T-helper 1 cell (primary cell): ENCODE measurements at places on chromosomes 3 and 15.

- DNase-seq: no peak
Measured at GRCh38 chr3:193742628-193743027, 149.6 kb downstream of the OPA1 start.

DNA sequence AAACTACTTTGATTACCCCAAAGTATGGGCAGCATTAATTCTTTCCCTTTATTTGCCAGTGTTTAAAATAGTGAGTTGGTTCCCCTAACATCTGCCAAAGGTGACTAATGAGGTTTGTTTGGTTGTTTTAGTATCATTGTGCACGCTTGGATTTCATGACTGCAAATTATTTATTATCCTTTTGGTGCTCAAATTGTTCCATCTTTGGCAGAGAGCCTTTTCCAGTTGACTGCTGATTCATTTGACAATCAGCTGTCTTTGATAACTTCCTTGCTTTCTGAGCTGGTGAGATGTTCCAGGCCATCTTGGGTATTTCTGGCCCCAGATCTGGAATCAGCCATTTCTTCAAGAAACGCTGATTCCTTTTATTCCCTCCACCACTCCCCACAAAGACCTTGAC, 8.9 kb downstream of the DLEC1 start:
- no peak for DNase-seq

DNA sequence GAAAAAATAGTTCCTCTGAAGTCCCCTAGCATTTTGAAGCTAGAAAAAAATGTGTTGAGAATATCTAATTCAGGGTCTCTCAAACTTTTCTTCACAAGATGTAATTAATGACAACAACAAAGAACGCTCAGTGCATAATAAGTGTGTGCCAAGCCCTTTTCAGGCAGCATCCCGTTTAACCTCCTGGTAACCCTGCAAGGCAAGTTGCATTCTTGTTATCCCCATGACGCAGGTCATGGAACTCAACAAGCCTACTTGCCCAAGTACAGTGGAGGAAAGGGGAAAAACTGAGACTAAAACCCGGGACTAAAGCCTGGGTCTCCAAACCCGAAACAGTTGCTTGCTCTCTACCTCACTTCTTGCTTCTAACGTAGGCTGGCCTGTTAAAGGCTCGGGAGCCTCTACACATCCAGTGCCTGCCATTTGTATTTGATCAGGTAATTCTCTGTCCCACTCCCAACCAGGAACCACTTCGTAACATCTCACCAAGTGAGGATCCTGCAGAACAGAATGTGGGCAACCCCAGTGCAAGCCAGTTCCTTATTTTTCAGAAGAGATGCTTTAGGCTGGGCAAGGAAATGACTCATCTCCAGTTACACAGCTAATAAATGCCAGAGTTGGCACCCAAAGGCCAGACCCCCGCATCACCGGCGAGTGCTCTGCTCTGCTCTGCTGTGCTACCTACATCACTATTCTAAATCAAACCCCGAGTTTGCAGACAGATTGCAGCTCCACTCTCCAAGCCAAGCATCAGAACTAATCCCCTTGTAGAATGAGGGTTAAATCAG, 28.3 kb downstream of the LMCD1 start:
- DNase-seq: no peak

DNA sequence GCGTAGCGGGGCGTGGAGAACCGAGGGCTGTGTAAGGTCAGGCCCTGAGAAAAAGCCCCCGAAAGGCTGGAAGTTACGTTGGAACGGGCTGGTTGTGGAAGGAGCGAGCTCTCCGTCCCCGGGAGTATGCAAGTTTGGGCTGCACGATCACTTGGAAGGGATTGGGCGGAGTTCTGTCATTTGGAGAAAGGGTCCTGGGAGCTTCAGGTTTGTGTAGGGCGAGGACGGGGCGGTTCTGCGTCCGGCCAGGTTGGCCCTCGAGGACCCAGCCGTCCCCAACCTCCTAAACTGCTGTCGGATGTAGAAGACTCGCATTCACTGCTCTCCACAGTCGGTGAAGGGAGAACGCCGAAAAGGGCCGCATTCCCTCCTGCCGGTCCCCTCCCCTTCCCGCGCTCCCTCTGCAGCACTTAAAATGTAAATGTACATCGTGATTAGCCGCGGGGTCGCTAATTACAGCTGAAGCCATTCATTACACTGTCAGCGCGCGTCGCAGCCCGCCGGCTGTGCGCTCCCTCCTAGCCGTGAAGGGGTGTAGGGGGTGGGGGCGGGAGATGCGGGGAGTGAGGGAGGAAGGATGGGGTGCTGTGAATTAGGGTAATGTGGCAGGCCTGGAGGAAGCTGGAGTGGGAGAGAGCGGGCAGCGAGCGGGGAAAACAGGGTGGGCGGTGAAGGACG, 2.5 kb upstream of the RPP25 start:
- DNase-seq: no peak

- no peak for DNase-seq
Measured at GRCh38 chr3:128353991-128354687, 112.6 kb downstream of the DNAJB8 start.

- no peak for DNase-seq
Measured at GRCh38 chr15:66482539-66482938, 15.0 kb downstream of the SNAPC5 start.

DNA sequence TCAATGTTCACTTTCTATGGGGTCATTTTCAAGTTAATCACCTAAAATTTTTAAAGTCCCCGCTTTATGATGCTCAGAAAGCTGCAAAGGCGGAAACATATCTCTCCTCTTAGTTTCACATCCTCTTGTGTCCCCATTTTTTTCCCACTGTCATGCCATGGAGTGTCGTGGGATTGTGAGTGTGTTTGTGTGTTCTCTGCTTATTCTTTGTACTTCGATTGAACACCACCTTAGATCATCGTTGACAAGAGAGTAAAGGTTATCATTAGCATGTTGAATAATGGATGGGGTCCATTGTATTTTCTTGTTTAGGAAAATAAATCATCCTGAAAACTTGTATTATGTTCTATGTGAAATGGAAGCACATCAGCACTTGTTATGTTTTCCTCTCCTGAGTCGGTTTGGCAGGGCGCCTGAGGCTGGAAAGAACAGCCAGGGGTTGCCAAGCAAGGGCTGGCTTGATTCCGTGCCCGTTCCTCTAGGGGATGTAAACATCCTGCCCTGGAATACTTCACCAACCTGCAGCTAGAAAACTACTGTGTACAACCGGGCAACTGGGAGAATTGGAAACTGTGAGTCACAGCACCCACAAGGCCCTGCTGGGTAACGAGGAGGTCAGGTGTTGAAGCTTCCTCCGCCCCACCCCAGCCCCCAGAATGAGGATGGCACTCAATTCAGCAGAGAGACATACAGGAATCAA, 67.2 kb downstream of the EIF4E3 start:
- DNase-seq: no peak

DNA sequence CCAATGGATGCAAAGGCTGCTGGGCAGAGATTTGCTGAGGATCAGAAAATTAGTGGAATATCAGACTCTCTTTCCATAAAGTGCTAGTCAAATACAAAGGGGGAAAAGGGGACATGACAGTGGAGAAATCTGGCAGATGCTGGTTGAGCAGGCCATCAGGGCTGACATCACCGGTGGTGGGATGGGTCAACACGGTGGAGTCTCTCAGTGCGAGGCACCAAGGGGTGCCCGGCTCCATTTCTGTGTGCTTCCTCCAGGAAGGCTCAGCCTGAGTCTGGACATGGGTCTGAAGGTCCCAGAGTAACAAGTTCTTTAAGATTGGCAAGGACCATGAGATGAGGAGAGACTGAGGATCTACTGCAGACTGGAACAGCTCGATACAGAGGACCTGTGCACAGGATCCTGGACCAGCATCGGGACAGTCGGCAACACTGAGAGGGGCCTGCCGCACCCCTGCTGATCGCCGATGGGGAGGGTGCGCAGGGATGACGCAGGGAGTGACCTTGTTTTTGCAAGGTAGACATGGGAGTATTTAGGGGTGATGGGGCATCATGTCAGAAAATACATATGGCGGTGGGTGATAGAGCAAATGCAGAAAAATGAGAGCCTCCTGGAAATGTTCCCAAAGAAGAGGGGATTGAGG, 92.7 kb downstream of the SEC22A start:
- no peak for DNase-seq

GRCh38 chr15:69031013-69032001, 16.8 kb downstream of the NOX5 start:
- DNase-seq: peak; percentile 44

DNA sequence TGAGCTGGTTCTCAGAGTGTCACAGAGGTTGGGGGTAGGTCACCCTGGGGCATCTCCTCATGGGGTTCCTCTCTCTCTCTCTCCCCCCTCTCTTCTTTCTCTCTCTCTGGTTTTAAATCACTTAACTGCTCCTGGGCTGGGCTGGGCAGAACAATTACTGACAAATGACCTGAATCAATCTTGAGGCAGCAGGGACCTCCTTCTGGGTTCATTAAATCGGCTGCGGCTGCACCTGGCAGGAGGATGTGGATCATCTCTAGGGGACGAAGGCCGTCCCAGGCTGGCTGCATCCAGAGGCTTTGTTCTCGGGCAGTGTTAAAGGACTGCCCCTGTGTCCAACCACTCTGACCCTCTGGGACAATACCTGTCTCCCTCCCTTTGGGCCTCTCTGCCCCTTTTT, 143.1 kb downstream of the TLE3 start:
- DNase-seq: no peak

DNA sequence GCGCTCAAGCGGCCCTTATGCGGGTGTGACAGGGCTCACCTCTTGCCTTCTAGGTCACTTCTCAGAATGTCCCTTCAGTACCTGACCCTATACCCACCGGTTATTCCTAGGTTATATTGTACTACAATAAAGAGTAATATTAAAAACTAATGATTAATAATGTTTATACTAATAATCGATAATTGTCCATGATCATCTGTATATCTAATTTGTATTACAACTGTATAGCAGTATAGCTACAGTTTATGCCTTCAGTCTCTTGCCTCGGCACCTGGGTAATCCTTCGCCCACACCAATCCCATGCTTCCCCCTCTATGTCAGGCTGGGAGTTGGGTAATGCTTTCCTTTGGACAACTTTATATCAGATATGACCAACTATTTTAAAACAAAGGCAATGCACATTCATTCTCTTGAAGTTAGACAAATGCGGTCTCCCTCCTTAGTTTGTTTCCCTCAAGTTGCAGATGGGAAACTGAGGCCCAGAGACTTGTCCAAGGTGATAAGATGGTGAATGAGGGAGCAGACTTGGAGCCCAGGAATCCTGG, 3.4 kb downstream of the FAH start:
- DNase-seq: no peak

- DNase-seq: no peak
Measured at GRCh38 chr3:185595526-185595925, 9.4 kb downstream of the SENP2 start.

GRCh38 chr15:97929456-97930229, 30.9 kb upstream of the ARRDC4 start:
- DNase-seq: no peak

- DNase-seq: no peak
Measured at GRCh38 chr3:11084098-11084497, 70.2 kb upstream of the HRH1 start.
